ENCODE measurements at places on chromosomes 3 and 15. TPM values are rescaled to one million over a fixed set of nuclear protein-coding genes. Genes with fewer than 3 reads are reported as not detected.
A peak's percentile ranks its signal among the peaks of the same experiment; 100 is the strongest.

- DNase-seq: peak; percentile 32
Measured at GRCh38 chr15:100596792-100597191, 5.2 kb downstream of the LINS1 start.

DNA sequence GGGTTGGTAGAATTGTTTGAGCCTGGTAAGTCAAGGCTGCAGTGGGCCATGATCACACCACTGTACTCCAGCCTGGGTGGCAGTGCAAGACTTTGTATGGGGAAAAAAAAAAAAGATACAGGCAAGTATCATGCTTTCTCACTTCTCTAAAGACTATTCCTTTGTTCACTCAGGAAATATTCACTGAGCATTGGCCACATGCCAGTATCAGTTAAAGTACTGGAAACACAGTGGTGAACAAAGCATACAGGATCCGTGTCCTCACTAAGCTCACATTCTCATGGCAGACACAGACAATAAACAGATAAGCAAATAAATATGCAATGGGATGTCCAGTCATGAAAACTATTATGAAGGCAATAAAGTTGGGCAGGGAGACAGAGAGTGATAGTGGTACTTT lies 5.1 kb upstream of the MTHFS start:
- DNase-seq: no peak

The DUOX2 gene
- total RNA-seq: 0.12 TPM

The SLCO2A1 gene
- 15.4 TPM for total RNA-seq

The PLA2G4D gene
- not detected for total RNA-seq

The HTR3D gene
- not detected for total RNA-seq

The CHRFAM7A gene
- 2.8 TPM for total RNA-seq

Measured in left cardiac atrium (tissue), 4 donors.